ENCODE measurements at places on chromosomes 5 and 9. TPM values are rescaled to one million over a fixed set of nuclear protein-coding genes. Genes with fewer than 3 reads are reported as not detected.

GRCh38 chr9:136088481-136088938, 6.6 kb downstream of the NACC2 start:
- H3K4me3 ChIP-seq = no peak overlapping the region
- H3K27ac ChIP-seq = no peak overlapping the region
- no peaks in the 10 kb centered on the region for H3K27me3 ChIP-seq
- no peaks in the 10 kb centered on the region for H3K36me3 ChIP-seq
- DNase-seq = no peak

The OLFM1 gene
- total RNA-seq = 278 TPM

DNA sequence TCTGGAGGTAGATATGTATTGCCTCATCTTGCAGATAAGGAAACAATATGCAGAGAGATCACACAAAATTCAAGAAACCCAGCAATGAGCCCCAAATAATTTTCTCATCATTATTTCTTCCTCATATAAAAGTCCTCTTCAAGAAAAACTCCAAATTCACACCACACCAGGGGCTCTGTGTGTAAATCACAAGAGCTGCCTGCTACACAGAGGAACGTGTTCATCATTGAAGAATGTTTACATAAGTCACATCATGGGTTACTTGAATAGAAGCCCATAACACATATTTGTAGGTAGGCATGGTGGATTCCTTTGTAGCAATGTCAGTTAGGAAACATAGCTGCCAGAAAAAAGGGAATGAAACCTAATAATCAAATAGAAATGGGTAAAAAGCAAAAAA, 308.1 kb upstream of the TLE4 start:
- no peak for DNase-seq
- no peaks in the 10 kb centered on the region for H3K36me3 ChIP-seq
- no peaks in the 10 kb centered on the region for H3K4me1 ChIP-seq
- no peak overlapping the region for H3K4me3 ChIP-seq
- H3K27me3 ChIP-seq = peaks cover 95% of the 10 kb centered on the region

GRCh38 chr9:114030364-114030763, 47.7 kb downstream of the AMBP start:
- H3K36me3 ChIP-seq = peaks cover 9% of the 10 kb centered on the region
- H3K4me1 ChIP-seq = no peaks in the 10 kb centered on the region
- no peak overlapping the region for H3K27ac ChIP-seq
- no peak overlapping the region for H3K4me3 ChIP-seq
- DNase-seq = no peak
- no peaks in the 10 kb centered on the region for H3K27me3 ChIP-seq

DNA sequence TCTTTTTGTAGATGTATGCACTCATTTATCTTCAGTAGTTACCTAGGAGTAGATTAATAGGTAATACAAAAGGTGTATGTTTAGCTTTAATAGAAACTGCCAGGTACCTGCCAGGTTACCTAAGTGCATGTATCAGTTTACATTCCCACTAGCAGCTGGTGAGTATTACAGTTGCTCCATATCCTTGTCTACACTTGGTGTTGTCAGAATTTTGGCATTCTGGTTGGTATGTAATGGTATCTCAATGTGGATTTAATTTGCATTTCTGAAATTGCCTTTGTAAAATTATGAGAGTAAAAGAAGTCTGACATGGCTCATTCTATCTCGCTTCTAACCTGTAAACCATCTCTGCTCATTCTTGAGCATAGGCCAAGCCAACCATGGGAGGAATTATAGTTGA, 38.3 kb upstream of the SIL1 start:
- no peak overlapping the region for H3K27ac ChIP-seq
- H3K36me3 ChIP-seq = no peaks in the 10 kb centered on the region
- H3K4me3 ChIP-seq = no peak overlapping the region
- no peak for DNase-seq
- no peaks in the 10 kb centered on the region for H3K27me3 ChIP-seq

DNA sequence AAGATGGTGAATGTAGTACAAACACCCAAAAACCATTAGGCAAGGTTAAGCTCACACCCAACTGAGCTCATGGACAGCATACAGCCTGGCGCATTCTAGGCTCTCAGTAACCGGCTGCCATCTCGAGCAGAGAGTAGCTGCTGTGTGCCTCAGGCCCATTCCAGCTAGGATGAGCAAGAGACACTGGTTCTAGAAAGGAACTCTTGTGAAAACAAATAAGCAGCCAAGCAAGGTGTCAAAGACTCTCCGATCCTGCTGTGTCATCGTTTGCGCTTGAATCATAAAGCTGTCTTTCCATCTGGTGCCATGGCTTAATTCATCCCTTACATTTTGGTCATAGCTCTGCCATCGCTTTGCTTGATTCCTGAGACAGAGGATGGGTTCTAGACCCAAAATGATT, 135.4 kb upstream of the MSX2 start:
- no peaks in the 10 kb centered on the region for H3K36me3 ChIP-seq
- DNase-seq = no peak
- H3K27me3 ChIP-seq = peaks cover 4% of the 10 kb centered on the region
- no peak overlapping the region for H3K4me3 ChIP-seq

The ZNF883 gene
- 4.0 TPM for total RNA-seq

DNA sequence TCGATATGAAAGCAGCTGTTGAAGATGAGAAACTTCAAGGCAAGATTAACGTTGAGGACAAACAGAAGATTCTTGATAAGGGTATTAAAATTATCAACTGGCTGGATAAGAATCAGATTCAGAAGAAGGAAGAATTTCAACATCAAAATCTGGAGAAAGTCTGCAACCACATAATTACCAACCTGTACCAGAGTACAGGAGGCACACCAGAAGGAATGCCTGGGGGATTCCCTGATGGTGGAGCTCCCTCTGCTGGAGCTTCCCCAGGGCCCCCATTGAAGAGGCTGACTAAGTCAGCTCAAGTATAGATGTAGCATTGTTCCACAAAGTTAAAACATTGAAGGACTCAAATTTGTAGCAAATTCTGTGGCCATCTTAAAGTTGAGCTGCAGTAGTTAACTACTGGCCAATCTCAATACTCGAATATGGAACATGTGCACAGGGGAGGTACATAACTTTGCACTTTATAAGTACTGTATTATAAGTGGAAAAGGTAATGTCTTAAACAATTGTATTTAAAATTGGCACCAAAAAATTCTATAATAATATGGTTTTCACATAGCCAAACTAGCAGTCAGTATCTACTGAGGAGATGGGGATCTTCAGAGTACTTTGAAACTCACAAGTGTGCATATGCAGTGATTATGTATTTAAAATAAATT, 237.5 kb downstream of the CHSY3 start:
- no peaks in the 10 kb centered on the region for H3K4me1 ChIP-seq
- DNase-seq = no peak
- H3K27me3 ChIP-seq = no peaks in the 10 kb centered on the region
- no peak overlapping the region for H3K4me3 ChIP-seq
- no peaks in the 10 kb centered on the region for H3K36me3 ChIP-seq

The TIMD4 gene
- not detected for total RNA-seq

The SPTAN1 gene
- total RNA-seq = 262 TPM

- H3K27me3 ChIP-seq = no peaks in the 10 kb centered on the region
- H3K36me3 ChIP-seq = no peaks in the 10 kb centered on the region
- H3K27ac ChIP-seq = no peak overlapping the region
- no peak overlapping the region for H3K4me3 ChIP-seq
- DNase-seq = no peak
- H3K4me1 ChIP-seq = no peaks in the 10 kb centered on the region
Measured at GRCh38 chr5:58938563-58939424, 355.9 kb downstream of the RAB3C start.

All from A673 (cell line).